Lung (tissue), 17 donors: ENCODE measurements at places on chromosomes 13 and 19.

- peaks cover 14% of the 10 kb centered on the region for H3K36me3 ChIP-seq
- no peaks in the 10 kb centered on the region for H3K27me3 ChIP-seq
- H3K4me3 ChIP-seq, result no peak overlapping the region
- DNase-seq, result no peak
These were observed 14.7 kb downstream of the REXO1 start for GRCh38 chr19:1833540-1833939.

GRCh38 chr13:37094840-37095239 is 10.6 kb downstream of the CSNK1A1L start:
- H3K4me3 ChIP-seq, result no peak overlapping the region
- H3K27me3 ChIP-seq, result no peaks in the 10 kb centered on the region
- no peaks in the 10 kb centered on the region for H3K36me3 ChIP-seq
- no peak overlapping the region for H3K27ac ChIP-seq

DNA sequence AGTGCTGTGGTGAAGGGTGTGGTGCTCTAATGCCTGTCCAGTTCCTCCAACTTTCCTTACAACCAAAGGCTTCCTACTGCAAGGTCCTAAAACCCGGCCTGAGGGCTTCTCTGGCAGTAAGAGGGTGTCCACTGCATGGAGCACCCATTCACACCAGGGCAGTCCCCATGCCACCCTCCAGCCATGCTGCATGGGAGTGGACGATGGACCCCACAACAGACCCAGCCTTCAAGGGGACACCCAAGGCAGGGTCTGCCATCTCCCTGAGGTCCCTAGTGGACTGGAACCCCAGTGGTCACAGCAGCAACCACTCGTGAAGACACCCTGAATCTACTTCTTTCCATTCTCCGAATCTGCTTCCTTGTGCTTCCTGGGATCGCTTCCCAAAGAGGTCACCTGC is 117.6 kb upstream of the SOX1 start:
- no peaks in the 10 kb centered on the region for H3K27me3 ChIP-seq
- H3K36me3 ChIP-seq, result no peaks in the 10 kb centered on the region
- H3K4me1 ChIP-seq, result no peaks in the 10 kb centered on the region
- no peak for DNase-seq

DNA sequence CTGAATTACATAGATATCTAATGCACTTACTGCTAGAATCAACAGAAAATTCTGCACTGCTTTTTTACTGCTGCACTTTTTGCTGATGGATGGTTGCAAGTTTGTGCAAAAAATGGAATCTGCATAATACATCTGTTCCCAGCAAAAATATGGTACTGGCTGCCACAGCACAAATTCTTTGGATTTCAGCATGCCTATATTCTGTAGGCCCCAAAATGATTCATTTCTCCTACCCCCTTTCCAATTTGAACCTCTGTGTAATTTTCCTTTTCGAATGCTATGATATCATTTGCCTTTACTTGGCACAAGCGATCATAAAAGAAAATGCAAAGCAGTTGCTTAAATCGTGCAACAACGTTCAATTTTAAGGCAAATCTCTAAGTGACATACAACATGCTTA is 524.2 kb upstream of the NBEA start:
- H3K27me3 ChIP-seq, result no peaks in the 10 kb centered on the region
- H3K36me3 ChIP-seq, result no peaks in the 10 kb centered on the region
- H3K4me3 ChIP-seq, result no peak overlapping the region

- DNase-seq, result peak; percentile 63
- H3K36me3 ChIP-seq, result no peaks in the 10 kb centered on the region
- no peaks in the 10 kb centered on the region for H3K27me3 ChIP-seq
- H3K27ac ChIP-seq, result no peak overlapping the region
- no peak overlapping the region for H3K4me3 ChIP-seq
These were observed 1.7 kb upstream of the ANKRD10 start for GRCh38 chr13:110916301-110917142.

- no peaks in the 10 kb centered on the region for H3K4me1 ChIP-seq
- H3K27ac ChIP-seq, result no peak overlapping the region
- no peaks in the 10 kb centered on the region for H3K36me3 ChIP-seq
- H3K27me3 ChIP-seq, result no peaks in the 10 kb centered on the region
- no peak overlapping the region for H3K4me3 ChIP-seq
- no peak for DNase-seq
These were observed 267.2 kb downstream of the PCDH9 start for GRCh38 chr13:66962953-66963352.

GRCh38 chr19:15820646-15821045 is 5.2 kb upstream of the OR10H1 start:
- H3K27me3 ChIP-seq, result no peaks in the 10 kb centered on the region
- DNase-seq, result no peak
- H3K27ac ChIP-seq, result no peak overlapping the region
- H3K4me3 ChIP-seq, result no peak overlapping the region
- H3K4me1 ChIP-seq, result no peaks in the 10 kb centered on the region

DNA sequence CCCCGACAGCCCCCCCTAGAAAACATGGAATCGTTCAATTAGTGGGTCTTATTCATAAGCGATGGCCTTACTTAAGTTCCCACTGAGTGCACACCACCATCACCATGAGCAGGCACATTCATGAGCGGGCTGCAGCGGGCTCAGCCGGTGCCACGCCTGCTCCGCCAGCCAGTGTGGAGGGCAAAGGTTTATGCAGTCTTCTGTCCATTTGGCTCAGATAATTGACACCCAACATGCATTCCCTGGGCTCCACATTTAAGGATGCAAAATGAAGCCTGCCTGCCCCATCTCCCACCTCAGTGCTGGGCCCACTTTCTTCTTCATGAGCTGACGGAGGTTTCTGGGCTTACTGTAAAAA is 12.1 kb downstream of the C19orf12 start:
- H3K4me3 ChIP-seq, result no peak overlapping the region
- no peak for DNase-seq
- H3K27ac ChIP-seq, result no peak overlapping the region
- H3K27me3 ChIP-seq, result no peaks in the 10 kb centered on the region
- peaks cover 25% of the 10 kb centered on the region for H3K36me3 ChIP-seq
- H3K4me1 ChIP-seq, result no peaks in the 10 kb centered on the region

GRCh38 chr19:43634872-43635560 is 4.6 kb downstream of the CADM4 start:
- peak; percentile 51 for DNase-seq
- peaks cover 17% of the 10 kb centered on the region for H3K27me3 ChIP-seq
- no peaks in the 10 kb centered on the region for H3K36me3 ChIP-seq
- H3K27ac ChIP-seq, result no peak overlapping the region
- no peaks in the 10 kb centered on the region for H3K4me1 ChIP-seq

GRCh38 chr19:13814550-13814949 is 19.3 kb downstream of the ZSWIM4 start:
- H3K27me3 ChIP-seq, result no peaks in the 10 kb centered on the region
- no peak overlapping the region for H3K27ac ChIP-seq
- H3K36me3 ChIP-seq, result peaks cover 13% of the 10 kb centered on the region

GRCh38 chr13:60286707-60287106 is 110.3 kb upstream of the TDRD3 start:
- H3K27me3 ChIP-seq, result no peaks in the 10 kb centered on the region
- no peak overlapping the region for H3K27ac ChIP-seq
- H3K36me3 ChIP-seq, result no peaks in the 10 kb centered on the region
- H3K4me3 ChIP-seq, result no peak overlapping the region
- no peaks in the 10 kb centered on the region for H3K4me1 ChIP-seq

DNA sequence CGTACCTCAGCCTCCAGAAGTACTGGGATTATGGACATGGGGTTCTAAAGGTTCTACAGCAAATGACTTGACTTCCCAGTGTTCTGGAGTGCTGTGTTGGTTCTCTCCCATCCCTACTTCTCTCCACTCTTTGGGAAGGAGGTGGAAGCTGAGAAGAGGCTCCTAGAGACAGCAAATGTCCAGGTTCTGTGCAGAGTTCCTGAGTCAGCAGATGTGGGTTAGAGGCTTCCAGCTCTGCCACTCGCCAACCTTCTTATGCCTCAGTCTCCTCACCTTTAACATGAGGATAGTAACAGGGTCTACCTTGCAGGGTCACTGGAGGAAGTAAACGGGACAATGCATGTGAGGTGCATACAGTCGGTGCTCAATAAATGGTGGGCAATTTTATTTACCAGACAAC is 80.5 kb upstream of the VSTM2B start:
- H3K27ac ChIP-seq, result no peak overlapping the region
- H3K27me3 ChIP-seq, result no peaks in the 10 kb centered on the region
- H3K36me3 ChIP-seq, result no peaks in the 10 kb centered on the region
- no peak overlapping the region for H3K4me3 ChIP-seq

DNA sequence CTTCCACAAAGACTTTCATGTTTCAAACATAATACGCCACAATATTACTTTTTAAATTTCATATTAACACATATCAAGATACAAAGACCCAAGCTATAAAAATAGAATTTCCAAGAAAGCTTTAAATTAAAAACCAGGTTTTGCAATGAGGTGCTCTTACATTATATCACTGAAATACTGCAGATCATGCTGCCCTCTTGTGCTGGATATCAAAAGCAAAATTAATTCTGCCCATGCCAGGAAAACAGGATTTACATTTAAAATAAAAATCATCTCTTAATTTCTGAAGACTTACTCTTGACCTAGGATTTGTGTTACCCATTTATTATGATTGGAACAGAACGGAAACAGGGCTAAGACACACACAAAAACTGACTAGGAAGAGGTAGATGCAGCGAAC is 145.0 kb downstream of the ABCC4 start:
- H3K27ac ChIP-seq, result no peak overlapping the region
- H3K36me3 ChIP-seq, result no peaks in the 10 kb centered on the region
- DNase-seq, result no peak
- no peaks in the 10 kb centered on the region for H3K4me1 ChIP-seq
- H3K27me3 ChIP-seq, result no peaks in the 10 kb centered on the region

GRCh38 chr19:52646571-52647217 is 8.5 kb upstream of the ZNF83 start:
- H3K4me3 ChIP-seq, result no peak overlapping the region
- no peak overlapping the region for H3K27ac ChIP-seq
- no peak for DNase-seq
- H3K4me1 ChIP-seq, result no peaks in the 10 kb centered on the region
- H3K36me3 ChIP-seq, result peaks cover 9% of the 10 kb centered on the region

- H3K4me1 ChIP-seq, result peaks cover 21% of the 10 kb centered on the region
- no peaks in the 10 kb centered on the region for H3K27me3 ChIP-seq
- no peak overlapping the region for H3K27ac ChIP-seq
- H3K4me3 ChIP-seq, result no peak overlapping the region
- DNase-seq, result no peak
These were observed 2.6 kb upstream of the POLR2E start for GRCh38 chr19:1097810-1098176.

DNA sequence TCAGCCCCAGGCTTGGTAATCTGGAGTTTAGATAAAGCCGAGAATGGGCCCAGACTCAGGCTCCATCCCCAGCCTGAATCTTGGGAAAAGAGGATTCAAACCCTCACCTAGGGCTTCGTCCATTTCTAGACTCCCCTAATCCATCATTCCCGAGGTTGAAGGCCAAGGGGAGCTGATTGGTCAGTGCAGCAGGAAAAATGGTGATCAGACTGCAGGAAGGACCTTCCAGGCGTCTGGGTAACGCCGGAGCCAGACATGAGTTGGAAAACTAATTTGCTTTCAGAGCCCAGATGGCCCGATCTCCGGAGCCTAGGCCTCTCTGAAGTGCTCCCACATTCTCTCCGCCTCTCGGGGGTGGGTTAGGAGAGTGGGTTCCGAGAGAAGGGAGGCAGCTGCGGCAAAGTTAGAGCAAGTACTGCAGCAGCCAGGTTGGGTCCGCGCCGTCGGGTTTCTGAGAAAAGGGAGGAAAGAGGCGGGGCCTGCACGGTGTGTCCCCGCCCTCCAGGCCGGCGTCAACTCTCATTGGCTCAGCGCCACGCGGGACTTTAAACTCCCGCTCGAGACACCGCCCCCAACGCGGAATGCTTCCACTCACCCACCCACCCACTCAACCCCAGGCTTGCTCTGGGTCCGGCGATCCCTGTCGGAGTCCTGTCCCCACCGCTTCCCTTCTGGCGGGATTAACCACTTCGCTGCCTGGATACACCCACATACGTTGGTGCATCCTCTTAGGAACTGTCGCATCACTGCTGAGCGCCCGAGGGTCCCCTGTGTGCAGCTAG is 788 bp upstream of the RTBDN start:
- H3K4me1 ChIP-seq, result no peaks in the 10 kb centered on the region

- no peak overlapping the region for H3K27ac ChIP-seq
- H3K4me1 ChIP-seq, result no peaks in the 10 kb centered on the region
- H3K4me3 ChIP-seq, result no peak overlapping the region
- DNase-seq, result no peak
- no peaks in the 10 kb centered on the region for H3K27me3 ChIP-seq
These were observed 45.4 kb downstream of the TPT1 start for GRCh38 chr13:45295536-45295935.

DNA sequence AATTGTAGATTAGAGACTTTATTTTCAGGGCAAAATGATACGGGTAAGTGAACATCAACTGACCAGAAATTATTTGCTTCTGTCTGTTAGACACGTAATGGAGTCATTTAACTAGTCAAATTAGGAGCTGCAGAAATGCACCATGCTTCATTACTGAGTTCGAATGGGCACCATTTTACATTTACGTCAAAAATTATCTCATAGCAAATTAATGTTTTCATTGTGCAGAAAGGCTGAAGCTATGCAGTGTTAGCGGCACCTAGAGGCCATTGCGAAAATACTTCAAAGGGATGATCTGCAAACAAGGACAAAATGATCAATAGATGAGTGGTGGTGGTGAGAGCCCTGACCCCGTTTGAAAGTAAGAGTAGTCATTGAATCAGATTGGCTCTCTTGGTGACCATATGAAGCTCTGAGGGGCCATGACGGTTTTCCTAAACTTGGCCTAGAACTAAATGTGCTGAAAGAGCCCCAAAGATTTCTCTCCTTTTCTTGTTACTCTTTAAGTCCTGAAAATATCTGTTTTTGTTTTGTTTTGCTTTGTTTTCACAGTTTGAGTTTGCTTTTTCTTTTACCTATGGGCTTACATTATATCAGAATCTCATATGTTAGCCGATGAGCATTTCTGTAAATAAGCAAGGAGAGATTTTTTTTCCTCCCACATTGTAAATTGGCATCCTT is 277.9 kb downstream of the ZNF536 start:
- H3K27me3 ChIP-seq, result peaks cover 5% of the 10 kb centered on the region
- H3K27ac ChIP-seq, result no peak overlapping the region
- no peaks in the 10 kb centered on the region for H3K36me3 ChIP-seq
- H3K4me3 ChIP-seq, result no peak overlapping the region
- DNase-seq, result peak; percentile 87
- no peaks in the 10 kb centered on the region for H3K4me1 ChIP-seq

- no peaks in the 10 kb centered on the region for H3K27me3 ChIP-seq
- H3K27ac ChIP-seq, result no peak overlapping the region
- H3K36me3 ChIP-seq, result peaks cover 33% of the 10 kb centered on the region
These were observed 12.3 kb downstream of the DDX39A start for GRCh38 chr19:14406645-14407401.

DNA sequence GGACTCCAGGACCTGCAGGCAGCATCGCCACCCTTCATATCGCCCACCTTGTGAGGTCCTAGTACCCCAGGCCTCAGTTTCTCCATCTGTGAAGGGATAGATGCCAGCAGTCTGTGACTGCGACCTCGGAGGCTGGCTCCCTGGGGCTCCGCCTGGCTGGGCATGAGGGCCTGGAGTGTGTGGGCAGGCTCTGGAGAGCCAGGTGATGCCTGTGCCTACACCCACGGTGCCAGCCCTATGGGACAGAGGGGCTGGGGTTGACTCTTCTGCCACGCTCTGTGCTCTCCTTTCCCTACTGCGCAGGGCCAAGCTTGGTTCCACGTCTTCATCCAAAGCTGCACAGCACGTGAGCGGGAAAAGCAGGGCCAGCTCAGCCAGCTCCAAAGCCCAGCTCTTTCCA is 26.0 kb upstream of the NFIC start:
- H3K36me3 ChIP-seq, result no peaks in the 10 kb centered on the region
- no peak overlapping the region for H3K4me3 ChIP-seq
- H3K27ac ChIP-seq, result no peak overlapping the region
- H3K4me1 ChIP-seq, result peaks cover 2% of the 10 kb centered on the region
- no peak for DNase-seq
